Muscle of arm (tissue), 14 donors: ENCODE measurements at places on chromosomes 7 and 10. TPM values are rescaled to one million over a fixed set of nuclear protein-coding genes. Genes with fewer than 3 reads are reported as not detected.

Gene ELN
- not detected for polyA plus RNA-seq

Gene GLI3
- polyA plus RNA-seq = 15.0 TPM

Gene CFAP58
- polyA plus RNA-seq = 0.79 TPM

Gene BRAT1
- 15.8 TPM for polyA plus RNA-seq

Gene HABP2
- polyA plus RNA-seq = 0.28 TPM

Gene STAG3
- polyA plus RNA-seq = 7.3 TPM

Gene SLC39A12
- polyA plus RNA-seq = not detected

Gene GNAT3
- polyA plus RNA-seq = 0.14 TPM

Gene PGAM1
- polyA plus RNA-seq = 119 TPM

Gene FHIP2A
- 23.4 TPM for polyA plus RNA-seq

Gene KCNH2
- 18.8 TPM for polyA plus RNA-seq

Gene CYP2C9
- not detected for polyA plus RNA-seq

Gene NHLRC2
- 13.2 TPM for polyA plus RNA-seq

Gene CLCN1
- polyA plus RNA-seq = 0.50 TPM

Gene PNLIPRP2
- 0.22 TPM for polyA plus RNA-seq

Gene GIMAP5
- polyA plus RNA-seq = 10.7 TPM

Gene PTN
- polyA plus RNA-seq = 53.1 TPM

Gene OIT3
- 11.5 TPM for polyA plus RNA-seq

Gene CFAP70
- 0.64 TPM for polyA plus RNA-seq

Gene CAMK2B
- polyA plus RNA-seq = 9.9 TPM

Gene TRIM73
- 2.6 TPM for polyA plus RNA-seq

Gene PON3
- polyA plus RNA-seq = 5.3 TPM

Gene GPR15LG
- polyA plus RNA-seq = 18.5 TPM

Gene ATOH7
- polyA plus RNA-seq = 0.13 TPM

Gene HIBADH
- polyA plus RNA-seq = 28.5 TPM

Gene ARHGAP19
- 15.3 TPM for polyA plus RNA-seq

Gene ADAM8
- 1.9 TPM for polyA plus RNA-seq

Gene MYL10
- polyA plus RNA-seq = 27.0 TPM

Gene OR2A7
- polyA plus RNA-seq = 0.62 TPM

Gene ATAD1
- 30.1 TPM for polyA plus RNA-seq

Gene TRIM50
- polyA plus RNA-seq = 0.30 TPM

Gene LIPF
- polyA plus RNA-seq = not detected

Gene SLC16A9
- 2.6 TPM for polyA plus RNA-seq

Gene GIMAP1
- 2.6 TPM for polyA plus RNA-seq

Gene TUBAL3
- 6.0 TPM for polyA plus RNA-seq

Gene CLIP2
- 18.8 TPM for polyA plus RNA-seq

Gene LDB3
- polyA plus RNA-seq = 871 TPM

Gene UTF1
- not detected for polyA plus RNA-seq

Gene SCART1
- polyA plus RNA-seq = 1.3 TPM

Gene HMX3
- not detected for polyA plus RNA-seq

Gene MYL7
- polyA plus RNA-seq = 2.1 TPM
